ENCODE measurements at places on chromosomes 5 and 9. TPM values are rescaled to one million over a fixed set of nuclear protein-coding genes. Genes with fewer than 3 reads are reported as not detected.

Gene NIPAL4
- total RNA-seq: 1.2 TPM

Gene GSN
- total RNA-seq: 6,734 TPM

Gene TMOD1
- 18.4 TPM for total RNA-seq

Gene CCL19
- not detected for total RNA-seq

Gene TMC1
- total RNA-seq: 0.12 TPM

Gene ADGRD2
- total RNA-seq: not detected

Gene SPOUT1
- total RNA-seq: 15.1 TPM

Gene SHB
- total RNA-seq: 13.5 TPM

Gene PCDHA4
- total RNA-seq: 1.1 TPM

Gene NTMT1
- 37.9 TPM for total RNA-seq

Gene TEX48
- total RNA-seq: not detected

Gene GRXCR2
- not detected for total RNA-seq

Gene NMUR2
- not detected for total RNA-seq

Gene NKD2
- 2.2 TPM for total RNA-seq

Gene GHR
- 140 TPM for total RNA-seq

Gene DMGDH
- total RNA-seq: 2.8 TPM

Gene CNTLN
- 21.1 TPM for total RNA-seq

Gene CIZ1
- total RNA-seq: 40.1 TPM

Gene PCDHGA12
- total RNA-seq: 11.0 TPM

Gene PDE8B
- 43.4 TPM for total RNA-seq

Gene MRPL50
- total RNA-seq: 9.9 TPM

Gene ITK
- total RNA-seq: 17.2 TPM

Gene ADAMTSL1
- 3.0 TPM for total RNA-seq

Gene ACER2
- 15.1 TPM for total RNA-seq
